ENCODE measurements at places on chromosomes 16 and 17. TPM values are rescaled to one million over a fixed set of nuclear protein-coding genes. Genes with fewer than 3 reads are reported as not detected.

- peak; percentile 52 for DNase-seq
Observed at GRCh38 chr17:78172249-78173051, 4.1 kb downstream of the SYNGR2 start.

DNA sequence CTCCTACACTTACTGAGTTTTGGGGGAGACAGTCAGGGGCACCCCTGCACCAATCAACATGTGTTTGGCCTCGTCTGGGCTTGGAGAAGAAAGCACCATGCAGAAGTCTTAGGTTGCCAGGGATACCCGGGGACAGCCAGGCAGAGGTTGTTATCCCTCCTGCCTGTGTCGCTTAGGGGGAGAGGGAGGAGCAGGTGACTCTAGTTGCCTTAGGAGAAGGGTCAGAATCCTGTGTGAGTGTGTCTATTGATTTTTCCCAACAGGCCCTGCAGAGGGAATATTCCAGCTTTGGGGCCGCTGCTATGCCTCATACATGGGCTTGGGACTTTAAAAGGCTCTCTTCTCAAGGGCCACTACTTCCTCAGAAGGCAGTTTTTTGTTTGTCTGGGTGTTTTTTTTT lies 89.1 kb downstream of the RGS9 start:
- DNase-seq = no peak

TERB1 gene
- not detected for total RNA-seq

HS3ST3B1 gene
- total RNA-seq = 0.82 TPM

All from left cardiac atrium (tissue), 4 donors.